ENCODE measurements at places on chromosomes 7 and 10.

DNA sequence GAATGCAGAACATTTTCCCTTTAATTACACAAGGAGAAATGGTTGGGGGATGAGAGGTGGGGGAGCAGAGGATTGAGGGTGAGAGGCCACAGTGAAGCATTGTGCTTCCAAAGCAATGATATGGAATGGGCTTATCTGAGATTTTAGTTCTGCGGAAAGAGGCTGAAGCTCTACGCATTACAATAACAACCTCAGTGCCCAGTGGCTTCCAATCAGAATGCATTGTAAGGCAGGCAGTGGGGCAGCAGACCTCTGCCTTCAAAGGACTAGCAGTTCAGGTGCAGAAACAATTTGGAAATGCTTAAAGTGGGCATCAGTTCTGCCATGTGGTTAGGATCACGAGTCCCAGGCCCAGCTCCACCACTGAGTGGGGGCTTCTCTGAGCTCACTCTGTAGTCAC, 251.0 kb upstream of the ZMIZ1 start:
- DNase-seq, result no peak

DNA sequence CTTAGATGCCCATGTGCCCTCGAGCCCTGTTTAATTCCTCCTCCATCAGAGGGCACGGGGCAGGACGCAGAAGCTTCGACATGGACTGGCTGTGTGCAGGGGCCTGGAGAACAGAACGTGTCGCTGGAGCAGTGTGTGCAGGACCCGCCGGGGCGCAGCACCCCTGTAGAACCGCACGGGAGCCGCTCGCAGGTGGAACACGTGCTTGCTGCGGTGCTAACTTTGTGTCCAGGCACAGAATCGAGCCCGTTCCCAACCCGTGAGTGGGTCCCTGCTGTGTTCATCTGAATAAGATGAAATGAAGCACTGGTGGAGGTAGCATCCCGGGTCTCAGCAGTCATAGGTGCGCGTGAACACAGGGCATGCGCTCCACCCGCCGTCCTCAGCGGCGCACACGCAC, 116.9 kb downstream of the WDR37 start:
- DNase-seq, result no peak

DNA sequence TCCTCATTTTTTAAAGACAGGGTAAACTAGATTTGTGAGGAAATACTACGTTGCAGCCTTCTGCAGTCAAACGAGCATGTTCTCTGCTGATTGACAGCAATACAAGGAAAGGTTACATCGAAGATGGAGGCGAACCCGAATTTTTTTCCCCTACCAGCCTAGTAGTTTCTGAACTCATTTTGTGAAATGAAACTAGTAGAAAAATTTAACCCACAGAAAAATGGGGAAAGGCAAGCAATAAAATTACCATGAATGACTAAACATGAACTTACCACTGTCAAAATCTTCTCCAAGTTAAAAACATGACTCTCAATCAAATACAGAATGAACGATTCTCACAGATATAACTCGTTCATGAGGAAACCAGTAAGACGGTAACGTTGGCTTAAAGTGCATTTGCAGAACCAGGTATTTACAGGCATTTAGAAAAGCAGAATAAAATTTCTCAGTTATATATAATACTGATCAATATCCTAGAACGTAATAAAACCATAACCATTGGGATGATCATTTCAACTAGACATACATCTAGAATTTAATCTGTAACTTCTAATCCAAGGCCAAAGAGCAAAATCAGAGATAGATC, 73.9 kb downstream of the CELF2 start:
- no peak for DNase-seq

- no peak for DNase-seq
Measured at GRCh38 chr7:116013675-116014074, 16.9 kb downstream of the TFEC start.

- DNase-seq, result peak; percentile 58
Measured at GRCh38 chr7:55365205-55365674, at the start of gene LANCL2. Gene LANCL2 (plus strand): TSS chr7:55365337. CDS start chr7:55366026, 689 bp downstream.

- DNase-seq, result peak; percentile 76
Measured at GRCh38 chr10:68139448-68140272, 30.4 kb downstream of the MYPN start.

GRCh38 chr10:23338886-23339285, 5.7 kb downstream of the C10orf67 start:
- DNase-seq, result peak; percentile 74

DNA sequence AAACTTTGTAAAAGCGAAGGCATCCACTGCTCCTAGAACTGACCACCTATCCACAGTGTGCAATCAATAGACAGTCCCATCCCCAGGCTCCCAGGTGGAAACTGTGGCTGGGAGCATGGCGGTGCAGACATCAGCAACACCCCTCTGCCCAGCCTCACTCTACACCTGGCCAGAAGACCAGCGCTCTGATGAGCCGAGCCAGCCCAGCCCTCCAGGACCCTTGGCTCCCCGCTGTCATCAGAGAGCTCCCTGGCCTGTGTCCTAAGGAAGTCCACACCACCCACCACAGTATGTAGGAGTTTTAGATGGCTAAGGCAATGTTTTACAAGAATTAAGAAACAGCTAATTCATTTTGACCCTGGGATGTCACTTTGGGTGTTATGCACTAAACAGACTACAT, 81.0 kb downstream of the VOPP1 start:
- no peak for DNase-seq

DNA sequence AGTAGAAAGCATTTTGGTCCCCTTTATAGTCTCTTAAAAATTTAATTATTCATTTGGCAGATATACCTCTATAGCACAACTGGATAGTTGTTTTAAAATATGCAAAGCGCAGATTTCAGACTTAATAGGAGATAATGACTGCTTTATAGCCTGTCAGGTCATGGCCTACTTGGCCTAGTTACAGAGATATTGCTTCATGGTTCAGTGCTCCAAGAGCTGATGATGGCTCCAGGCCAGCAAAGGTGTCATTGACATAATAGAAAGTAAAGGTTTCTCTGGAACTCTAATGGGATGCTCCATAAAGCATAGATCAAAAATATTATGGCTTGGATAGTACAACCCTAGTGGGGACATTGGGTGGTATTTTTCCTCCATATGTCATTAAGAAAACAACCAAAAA, 285.7 kb downstream of the NXPH1 start:
- no peak for DNase-seq

DNA sequence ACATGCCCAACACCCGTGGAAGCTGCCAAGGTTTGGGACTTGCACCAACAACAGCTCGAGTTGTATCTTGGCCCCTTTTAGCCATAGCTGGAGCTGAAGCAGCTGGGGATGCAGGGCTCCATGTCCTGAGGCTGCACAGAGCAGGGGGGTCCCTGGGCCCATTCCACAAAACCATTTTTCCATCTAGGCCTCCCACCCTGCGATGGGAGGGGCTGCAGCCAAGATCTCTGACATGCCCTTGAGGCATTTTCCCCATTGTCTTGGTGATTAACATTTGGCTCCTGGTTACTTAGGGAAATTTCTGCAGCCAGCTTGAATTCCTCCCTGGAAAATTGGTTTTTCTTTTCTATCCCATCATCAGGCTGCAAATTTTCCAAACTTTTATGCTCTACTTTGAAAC, 637.8 kb upstream of the VSTM2A start:
- DNase-seq, result no peak

DNA sequence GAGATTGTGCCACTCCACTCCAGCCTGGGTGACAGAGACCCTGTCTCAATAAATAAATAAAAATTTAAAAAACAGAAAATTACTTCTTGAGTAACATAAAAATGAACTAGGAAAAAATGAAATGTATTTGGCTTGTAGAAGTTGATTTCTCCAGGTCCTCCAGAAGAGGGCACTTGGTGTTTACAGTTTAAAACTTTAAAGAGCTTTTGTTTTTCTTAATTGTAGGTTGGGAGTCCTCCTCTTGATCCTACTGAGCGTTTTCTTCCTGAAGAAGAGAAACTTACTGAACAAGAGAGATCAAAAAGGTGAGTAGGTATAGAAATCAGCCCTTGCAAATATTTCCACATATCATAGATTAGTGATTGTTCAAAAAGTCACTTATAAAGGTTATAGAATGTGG, 16.2 kb downstream of the KIFBP start:
- peak; percentile 52 for DNase-seq

GRCh38 chr10:84537447-84537931, 209.1 kb downstream of the CCSER2 start:
- DNase-seq, result peak; percentile 61

DNA sequence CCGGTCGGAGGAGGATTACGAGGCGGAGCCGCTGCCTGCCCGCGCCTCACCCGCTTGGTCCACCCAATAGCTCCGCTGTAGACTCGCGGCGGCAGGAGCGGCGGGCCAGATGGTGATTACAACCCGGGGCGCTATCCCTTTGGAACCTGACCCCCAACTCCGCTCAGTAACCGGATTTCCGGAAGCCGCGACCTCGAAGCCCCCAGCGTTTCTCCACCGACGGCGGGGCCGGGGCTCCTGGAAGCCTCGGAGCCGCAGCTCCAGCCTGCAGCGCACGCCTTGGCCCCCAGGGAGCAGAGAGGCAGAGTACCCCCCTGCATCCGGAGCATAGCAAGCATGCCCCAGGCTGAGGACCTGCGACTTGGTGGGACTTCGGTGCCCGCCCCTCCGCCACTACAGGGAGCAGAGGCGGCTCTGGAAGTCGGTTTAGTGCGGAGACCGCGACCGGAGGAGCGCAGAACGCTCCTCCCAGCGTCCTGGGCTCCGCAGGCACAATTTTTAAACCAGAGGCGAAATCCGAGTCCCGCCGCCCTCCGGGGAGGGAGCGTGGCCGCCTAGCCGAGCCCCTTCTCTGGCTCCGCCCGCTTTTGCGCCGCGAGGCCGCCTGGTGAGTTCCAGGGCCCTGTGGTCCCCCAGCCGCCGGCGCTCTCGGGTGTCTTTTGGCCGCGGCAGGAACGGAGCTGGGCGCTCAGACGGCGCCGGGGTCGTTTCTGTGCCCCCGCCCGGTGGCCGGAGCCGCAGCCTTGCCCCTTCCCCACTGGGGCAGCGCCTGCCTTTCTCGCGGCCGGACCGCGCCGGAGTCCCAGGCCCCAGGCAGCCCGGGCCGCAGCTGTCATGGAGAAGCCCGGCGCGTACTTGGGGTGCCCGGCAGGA, 28.2 kb upstream of the BMS1 start:
- peak; percentile 6 for DNase-seq

DNA sequence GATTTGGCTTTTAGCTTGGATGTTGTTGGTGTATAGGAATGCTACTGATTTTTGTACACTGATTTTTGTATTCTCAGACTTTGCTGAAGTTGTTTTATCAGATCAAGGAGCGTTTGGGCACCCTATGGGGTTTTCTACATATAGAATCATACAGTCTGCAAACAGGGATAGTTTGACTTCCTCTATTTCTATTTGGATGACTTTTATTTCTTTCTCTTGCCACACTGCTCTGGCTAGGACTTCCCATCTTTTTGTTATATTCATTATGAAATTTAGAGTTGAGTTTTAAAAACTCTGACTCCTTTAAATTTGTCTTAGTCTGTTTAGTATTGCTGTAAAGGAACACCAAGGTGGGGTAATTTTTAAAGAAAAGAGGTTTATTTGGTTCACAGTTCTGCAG, 4.7 kb downstream of the ZNF786 start:
- DNase-seq, result no peak

DNA sequence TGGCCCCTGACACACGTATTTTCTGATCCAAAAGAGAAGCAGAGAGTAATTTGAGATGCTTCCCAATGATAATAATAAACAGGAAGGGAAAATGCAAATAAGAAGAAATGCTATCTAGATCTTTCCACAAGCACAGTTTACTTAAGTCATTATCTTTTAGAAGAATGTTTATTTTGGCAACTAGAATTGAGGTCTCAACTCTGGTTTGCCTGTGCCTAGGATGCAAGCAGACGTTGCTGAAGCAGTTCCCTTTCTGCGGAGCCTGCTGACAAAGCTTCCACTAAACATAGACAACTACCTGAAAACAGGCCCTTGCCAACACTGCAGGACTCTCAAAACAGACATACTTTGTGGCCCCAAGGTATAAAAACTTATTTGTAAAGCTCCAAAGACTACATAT, 315.8 kb upstream of the POM121L12 start:
- DNase-seq, result no peak

GRCh38 chr10:123766761-123767160, 100.6 kb downstream of the GPR26 start:
- DNase-seq, result no peak

DNA sequence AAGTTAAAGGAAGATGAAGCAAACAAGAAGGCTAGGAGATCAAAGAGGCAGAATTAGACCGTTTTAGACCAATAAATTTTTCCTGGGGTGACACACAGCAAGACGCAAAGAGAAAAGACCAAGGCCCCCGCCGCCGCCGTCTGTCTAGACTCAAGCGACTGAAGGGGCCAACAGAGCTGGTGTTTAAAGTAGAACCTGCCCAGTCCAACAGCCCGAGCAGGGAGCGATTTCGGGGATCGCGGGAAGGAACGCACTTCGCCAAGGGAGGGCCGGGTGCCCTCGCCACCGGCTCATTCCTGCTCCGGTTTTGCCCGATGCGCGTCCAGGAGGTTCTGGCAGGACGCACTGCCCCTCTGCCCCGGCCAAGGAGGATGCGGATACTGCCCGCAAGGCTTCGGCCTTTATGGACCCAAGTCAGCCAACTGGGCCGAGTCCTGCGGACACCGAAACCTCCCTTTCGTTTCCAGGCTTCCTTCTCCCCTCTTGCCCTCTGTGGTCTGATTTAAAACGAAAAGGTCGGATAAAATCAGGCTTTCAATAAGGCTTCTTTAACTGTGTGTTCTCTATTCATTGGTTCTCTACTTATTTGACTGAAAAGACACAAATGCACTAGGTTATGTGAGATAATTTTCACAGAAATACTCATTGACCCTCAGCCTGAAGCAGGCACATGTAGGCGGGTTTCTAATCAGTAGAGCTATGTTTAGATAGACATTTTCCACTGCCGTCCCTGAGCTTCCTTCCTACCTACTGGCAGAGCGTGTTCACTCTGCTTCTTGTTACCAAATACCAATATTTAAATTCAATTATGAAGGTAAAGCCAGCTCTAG, 2.2 kb upstream of the HOXA7 start:
- DNase-seq, result no peak

Measured in fibroblast of skin of right biceps (primary cell).